ENCODE measurements at places on chromosomes 2 and 18.
A peak's percentile ranks its signal among the peaks of the same experiment; 100 is the strongest.

GRCh38 chr18:49464718-49465598 lies 4.5 kb upstream of the DYM start:
- DNase-seq = no peak

DNA sequence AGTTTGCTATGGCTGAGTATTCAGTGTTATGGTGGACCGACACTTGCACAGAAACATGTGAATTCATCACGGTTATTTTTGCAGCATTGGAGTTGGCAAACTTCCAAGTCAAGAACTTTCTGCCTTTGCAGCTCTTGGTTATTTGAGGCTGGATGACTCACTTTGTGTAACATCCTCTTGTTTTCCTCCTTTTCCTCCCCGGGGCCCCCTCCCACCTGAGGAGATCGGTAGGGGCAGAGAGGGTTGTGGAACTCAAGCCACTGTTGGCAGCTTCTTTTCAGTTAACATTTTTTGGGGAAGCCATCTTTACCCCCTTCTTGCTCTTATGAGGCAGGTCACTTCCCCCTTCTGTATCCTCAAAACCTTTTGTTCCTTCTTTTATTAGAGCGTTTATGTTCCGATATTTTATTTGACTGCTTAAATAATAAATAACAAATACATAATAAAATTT lies 48.6 kb downstream of the DDX1 start:
- no peak for DNase-seq

GRCh38 chr18:8996771-8997432 lies 105.6 kb upstream of the NDUFV2 start:
- no peak for DNase-seq

DNA sequence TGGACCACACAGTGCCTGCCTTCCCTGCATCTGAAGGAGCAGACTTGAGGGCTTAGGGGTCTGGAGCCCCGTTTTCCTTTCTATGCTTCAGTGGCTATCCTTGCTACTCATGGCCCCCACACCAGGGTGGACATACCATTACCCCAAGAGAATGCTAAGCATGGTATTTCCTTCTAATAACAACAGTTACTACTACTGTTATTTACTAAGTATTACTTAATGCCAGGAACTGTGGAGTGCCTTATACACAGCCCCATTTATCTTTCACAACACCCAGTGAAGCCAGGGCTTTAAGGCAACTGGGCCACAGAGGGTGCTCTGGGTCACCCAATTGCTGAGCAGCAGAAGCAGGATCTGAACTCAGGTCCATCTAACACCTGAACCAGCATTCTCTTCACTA lies 5.8 kb upstream of the PAX8 start:
- DNase-seq = no peak

- no peak for DNase-seq
Observed at GRCh38 chr2:47803363-47803762, 20.4 kb downstream of the MSH6 start.

GRCh38 chr18:48033790-48034650 lies 103.6 kb upstream of the SMAD2 start:
- no peak for DNase-seq

DNA sequence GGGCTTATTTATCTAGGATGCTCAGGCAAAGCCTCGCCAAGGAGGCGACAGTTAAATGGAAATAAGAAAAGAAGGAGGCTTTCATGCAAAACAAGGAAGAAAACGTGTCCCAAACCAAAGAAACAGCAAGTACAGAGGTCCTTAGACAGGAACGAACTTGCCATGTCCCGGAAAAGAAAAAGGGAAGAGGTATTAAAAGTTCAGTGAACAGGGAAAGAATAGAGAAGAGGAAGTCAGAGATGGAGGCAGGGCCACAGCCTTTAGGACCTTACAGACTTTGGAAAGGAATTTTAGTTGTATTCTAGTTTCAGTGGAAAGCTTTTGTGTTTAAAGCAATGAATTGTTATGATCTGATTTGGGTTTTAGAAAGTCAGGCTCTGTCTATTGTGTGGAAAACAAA lies 22.1 kb downstream of the IKZF2 start:
- no peak for DNase-seq

- DNase-seq = no peak
Observed at GRCh38 chr2:20035955-20036666, 15.3 kb downstream of the LAPTM4A start.

GRCh38 chr2:42795841-42796301 lies 3.5 kb upstream of the HAAO start:
- no peak for DNase-seq

- no peak for DNase-seq
Observed at GRCh38 chr18:26650310-26651268, 102.2 kb upstream of the KCTD1 start.

DNA sequence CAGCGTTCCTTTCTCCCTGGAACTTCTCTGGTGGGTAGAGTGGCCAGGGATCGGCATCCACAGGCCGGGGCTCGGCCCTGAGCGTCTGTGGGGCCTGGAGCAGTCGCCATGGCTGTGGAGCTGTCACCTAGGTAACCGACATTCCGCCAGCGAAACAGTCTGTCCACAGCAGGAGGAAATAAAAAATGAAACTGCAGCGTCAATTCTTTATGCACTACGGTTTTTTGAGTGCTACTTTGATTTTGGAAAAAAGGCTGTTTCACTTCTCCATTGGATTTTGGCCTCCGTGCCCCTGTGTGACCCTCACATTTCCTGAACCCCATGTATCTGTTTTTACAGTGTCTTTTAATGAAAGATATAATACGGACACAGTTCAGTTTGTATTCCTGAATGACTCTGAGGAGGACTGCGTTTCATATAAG lies 163.4 kb downstream of the LDLRAD4 start:
- DNase-seq = no peak

GRCh38 chr2:72361521-72361920 lies 213.9 kb upstream of the CYP26B1 start:
- DNase-seq = no peak

DNA sequence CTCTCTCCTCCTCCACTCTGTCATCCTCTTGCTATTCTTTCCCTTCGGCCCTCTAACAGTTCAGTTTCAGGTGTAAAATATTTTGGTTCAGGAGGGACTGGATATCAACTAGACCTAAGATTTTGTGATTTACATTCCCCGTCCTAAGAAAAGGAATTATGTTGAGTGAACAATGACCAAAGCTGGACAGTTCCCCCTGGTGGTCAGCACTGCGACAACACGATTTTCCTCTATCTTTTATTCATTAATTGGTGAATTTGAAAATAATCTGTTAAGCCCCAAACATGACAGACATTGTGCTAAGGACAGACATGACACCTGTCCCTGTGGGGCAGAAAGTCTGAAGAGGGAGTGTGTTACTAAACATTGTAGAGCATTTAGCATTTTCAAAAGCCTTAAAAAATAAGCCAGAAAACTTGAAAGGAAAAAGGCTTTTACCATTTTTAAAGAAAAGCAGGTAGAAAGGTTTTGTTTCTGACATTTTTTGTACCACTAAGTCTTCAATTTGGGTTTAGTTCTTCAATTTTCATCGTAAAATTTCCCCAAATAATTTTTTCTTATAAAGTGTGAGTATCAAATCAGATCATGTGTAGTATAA lies 28.4 kb upstream of the GTF2A1L start:
- no peak for DNase-seq

GRCh38 chr2:108565778-108566375 lies 31.6 kb downstream of the LIMS1 start:
- no peak for DNase-seq

DNA sequence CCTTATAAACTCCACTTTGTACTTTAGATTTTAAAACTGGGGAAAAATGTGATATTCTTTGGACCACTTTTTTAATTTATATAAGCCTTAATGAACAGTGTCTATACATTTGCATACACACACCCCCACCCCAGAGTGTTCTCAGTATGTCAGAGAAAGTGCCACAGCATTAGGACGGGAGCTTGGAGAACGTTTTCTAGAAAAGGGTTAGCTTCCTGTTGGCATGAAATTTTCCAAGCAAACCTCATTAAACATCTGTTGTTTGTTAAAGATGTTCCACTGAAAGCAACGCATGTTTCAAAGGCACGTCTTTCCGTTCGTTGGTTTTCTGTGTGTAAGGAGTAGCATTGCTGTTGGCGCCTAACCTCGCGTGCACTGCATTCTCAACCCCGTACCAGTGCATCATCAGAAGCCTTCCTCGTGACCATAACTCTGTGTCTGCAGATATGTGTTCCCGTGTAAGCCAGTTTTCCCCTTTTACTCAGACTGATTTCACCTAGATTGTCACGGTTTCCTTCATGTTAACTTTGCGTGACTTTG lies 228.5 kb downstream of the ALPK2 start:
- DNase-seq = no peak

GRCh38 chr2:44975571-44976450 lies 33.4 kb downstream of the SIX2 start:
- DNase-seq = no peak

- peak; percentile 50 for DNase-seq
Observed at GRCh38 chr2:54666131-54666633, 57.3 kb upstream of the EML6 start.

GRCh38 chr2:36707050-36707449 lies 10.5 kb downstream of the VIT start:
- no peak for DNase-seq

GRCh38 chr2:234797566-234798250 lies 154.1 kb upstream of the SH3BP4 start:
- DNase-seq = no peak

- no peak for DNase-seq
Observed at GRCh38 chr2:4077017-4077416, 373.6 kb downstream of the DCDC2C start.

GRCh38 chr2:220182790-220183189 lies 555.4 kb downstream of the SLC4A3 start:
- DNase-seq = no peak

- DNase-seq = no peak
Observed at GRCh38 chr18:26565514-26565913, 17.2 kb upstream of the KCTD1 start.

GRCh38 chr2:72821983-72822382 lies 3.9 kb downstream of the EXOC6B start:
- no peak for DNase-seq

- no peak for DNase-seq
Observed at GRCh38 chr2:239819974-239820555, 205.1 kb downstream of the NDUFA10 start.

GRCh38 chr18:23703057-23703986 lies 14.1 kb downstream of the LAMA3 start:
- no peak for DNase-seq

DNA sequence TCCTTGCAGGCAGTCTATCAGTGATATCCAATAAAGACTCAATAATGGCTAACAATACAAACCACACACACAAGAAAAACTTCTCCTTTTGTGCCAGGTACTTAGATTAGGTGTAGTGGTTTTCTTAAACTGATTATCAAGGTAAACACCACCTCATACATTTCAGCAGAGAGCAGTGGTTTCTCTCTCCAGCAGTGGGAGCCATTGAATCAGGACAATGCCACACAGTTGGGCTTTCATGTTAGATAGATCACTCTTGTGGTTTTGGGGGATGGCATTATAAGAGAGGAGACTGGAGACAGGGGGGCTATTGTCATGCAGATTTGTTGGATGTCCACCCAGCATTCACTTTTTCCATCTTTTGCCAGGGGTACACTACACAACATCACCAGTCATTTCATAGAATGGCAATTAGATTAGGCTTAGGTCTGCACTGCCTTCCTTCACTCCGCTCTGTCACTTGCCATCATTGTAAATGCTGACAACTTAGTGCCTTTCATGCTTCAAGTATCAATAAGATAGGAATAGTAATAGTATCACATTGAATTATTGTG lies 13.6 kb upstream of the IRS1 start:
- no peak for DNase-seq

DNA sequence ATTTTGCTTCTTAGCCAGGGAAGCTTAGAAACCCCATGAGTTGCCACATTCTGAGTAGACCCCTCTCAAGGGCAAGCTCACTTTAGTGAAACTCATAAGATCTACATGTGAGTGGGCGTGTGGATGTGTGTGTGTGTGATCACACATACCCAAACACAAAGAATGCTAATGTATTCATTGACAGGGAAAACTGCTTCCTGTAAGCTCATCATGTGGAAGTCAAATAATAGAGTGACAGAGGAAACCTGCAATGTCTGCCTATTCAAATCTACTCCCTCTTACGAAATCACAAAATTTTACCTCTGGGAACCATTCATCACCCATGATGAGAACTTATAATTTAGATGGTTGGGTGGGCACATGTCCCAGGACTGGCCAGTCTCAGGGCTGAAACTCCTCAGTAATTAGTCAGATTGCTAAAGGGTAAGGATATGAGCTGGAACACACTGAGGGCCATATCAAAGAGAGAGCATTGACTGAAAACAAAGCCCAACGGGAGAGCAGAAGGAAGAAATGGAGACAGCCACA lies 94.5 kb upstream of the CCDC150 start:
- no peak for DNase-seq

GRCh38 chr18:4181086-4181485 lies 274.0 kb downstream of the DLGAP1 start:
- DNase-seq = no peak

- no peak for DNase-seq
Observed at GRCh38 chr2:4501525-4501924, 798.1 kb downstream of the DCDC2C start.

DNA sequence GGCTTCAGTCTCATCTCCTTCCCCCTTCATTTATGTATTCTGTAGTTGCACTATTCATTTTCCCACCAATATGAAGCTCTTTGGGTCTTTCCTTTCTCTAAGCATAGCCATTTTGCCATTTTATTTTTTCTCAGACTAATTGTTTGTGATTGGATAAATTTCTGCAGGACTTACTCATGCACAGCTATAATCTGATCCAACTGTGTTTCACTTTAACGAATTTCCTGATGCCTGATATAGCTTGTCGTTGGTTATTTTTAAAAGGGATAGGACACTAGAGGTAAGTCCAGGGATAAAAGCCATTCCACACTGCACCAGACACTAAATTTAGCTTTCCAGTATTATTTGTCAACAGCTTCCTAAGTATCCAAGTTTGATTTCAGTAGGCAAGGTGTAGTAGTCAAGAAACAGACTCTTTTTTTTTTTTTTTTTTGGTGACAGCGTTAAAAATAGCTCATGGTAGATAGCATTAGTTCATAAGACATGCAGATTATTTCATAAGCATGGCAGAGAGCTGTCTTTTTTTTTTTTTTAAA lies 17.4 kb downstream of the ASB18 start:
- DNase-seq = no peak

GRCh38 chr2:229118336-229118735 lies 152.8 kb downstream of the PID1 start:
- no peak for DNase-seq

- DNase-seq = no peak
Observed at GRCh38 chr18:74256190-74256589, 35.6 kb downstream of the CYB5A start.

GRCh38 chr2:12243381-12243780 lies 473.4 kb upstream of the TRIB2 start:
- no peak for DNase-seq

DNA sequence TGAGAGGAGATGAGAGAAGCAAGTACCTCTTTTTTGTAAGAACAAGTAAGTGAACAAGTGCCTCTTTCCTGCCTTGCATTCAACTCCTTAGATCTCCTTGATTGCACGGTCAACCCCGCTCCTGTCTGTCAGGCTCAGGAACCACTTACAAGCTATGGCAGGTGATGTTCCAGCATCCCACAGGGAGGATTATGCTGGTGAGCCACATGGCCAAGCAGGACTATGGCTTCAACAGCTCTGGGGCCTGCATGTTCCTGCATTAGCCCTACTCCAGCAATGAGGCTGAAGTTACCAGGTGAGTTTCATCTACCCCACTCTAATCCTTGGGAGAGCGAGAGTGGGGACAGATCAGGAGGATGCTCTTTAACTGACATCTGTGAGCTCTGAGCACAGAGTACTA lies 29.5 kb downstream of the TTC32 start:
- no peak for DNase-seq

- DNase-seq = no peak
Observed at GRCh38 chr2:66024391-66024790, 410.5 kb upstream of the MEIS1 start.

- DNase-seq = no peak
Observed at GRCh38 chr18:57052173-57052572, 94.7 kb upstream of the BOD1L2 start.
